ENCODE measurements at places on chromosomes 1 and 21. TPM values are rescaled to one million over a fixed set of nuclear protein-coding genes. Genes with fewer than 3 reads are reported as not detected.

GRCh38 chr1:53091841-53092645 lies 30.0 kb downstream of the PODN start:
- no peak for ATAC-seq

DNA sequence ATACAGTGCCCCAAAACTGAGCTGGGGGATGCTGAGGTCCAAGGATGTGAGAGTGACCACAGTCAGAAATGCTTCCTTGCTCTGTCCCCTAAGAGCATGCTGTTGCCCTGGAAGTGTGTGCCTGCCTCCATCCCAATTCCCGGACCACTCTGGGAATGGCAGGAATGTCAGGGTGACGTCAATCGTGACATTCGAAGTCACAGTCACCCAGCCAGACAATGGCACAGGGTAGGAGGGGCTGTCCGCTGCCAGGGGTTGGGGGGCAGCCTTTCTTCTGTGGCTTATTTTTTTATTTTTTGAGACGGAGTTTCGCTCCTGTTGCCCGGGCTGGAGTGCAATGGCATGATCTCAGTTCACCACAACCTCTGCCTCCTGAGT lies 22.3 kb downstream of the MEF2D start:
- no peak for ATAC-seq

DNA sequence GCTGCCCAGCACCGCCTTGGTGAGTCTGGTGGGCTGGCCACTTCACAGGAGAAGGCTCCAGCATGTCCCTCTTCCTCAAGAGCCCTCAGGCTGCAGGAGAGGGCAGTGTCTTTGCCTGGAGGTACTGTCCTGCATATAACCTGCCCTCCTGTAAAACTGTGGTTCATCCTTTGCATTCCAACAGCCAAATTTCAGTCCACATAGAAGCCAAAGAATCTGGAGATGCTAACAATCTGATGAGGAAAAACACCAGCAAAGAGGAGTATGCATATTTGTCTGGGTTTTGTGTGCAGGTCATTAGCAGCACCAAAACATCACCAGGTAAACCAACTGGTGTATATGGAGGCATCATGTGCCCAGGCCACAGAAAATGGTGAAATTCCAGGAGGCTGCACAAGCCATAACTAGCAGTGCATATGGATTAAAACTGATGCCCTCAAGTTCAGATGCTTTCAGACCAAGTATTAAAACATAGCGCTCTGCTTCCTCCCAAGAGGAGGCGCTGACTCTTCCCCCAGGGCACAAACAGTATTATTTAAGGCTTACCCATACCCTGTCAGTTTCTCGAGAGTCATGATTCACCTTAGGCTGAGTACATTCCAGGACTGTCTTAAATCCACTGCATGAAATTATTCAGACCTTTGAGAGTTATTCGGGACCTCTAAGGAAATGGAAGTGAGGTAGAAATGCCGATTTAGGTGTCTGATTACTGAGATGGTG lies 150.5 kb upstream of the COA6 start:
- ATAC-seq = no peak

DNA sequence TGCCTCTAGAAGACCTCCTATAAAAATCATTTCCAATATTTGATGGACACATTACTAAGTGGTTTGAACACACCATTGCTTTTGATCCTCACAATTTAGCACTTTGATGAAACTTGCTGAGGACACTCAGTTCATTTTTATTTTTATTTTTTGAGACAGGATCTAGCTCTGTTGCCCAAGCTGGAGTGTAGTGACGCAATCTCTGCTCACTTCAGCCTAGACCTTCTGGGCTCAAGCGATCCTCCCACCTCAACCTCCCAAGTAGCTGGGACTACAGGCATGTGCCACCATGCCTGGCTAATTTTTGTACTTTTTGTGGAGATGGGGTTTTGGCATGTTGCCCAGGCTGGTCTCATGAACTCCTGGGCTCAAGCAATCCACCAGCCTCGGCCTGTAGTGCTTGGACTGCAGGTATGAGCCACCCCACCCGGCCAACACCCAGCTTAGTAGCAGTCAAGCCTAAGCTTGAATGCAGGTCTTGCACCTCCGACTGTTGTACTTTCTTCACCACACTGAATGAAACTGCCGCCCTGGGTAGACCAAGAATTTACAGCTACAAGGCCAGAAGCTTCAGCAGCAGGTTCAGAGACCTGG lies 24.8 kb upstream of the ATP2B4 start:
- ATAC-seq = no peak

Gene PLEKHN1
- not detected for total RNA-seq

DNA sequence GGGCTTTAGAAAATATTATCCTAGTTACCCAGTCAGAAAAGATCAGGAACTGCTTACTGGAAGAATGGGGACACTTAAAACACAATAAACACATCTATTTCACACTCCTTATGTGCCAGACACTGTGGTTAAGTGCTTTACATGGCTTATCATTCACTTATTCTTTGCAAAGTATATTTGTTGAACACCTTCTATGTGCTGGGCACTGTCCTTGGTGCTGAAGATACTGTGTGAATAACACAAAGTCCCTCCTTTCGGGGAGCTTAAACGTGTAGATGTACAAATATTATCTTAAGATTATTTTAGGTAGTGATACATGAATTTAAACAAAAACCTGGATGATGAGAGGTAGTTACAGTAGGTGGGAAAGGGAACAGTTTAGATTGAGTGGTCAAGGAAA lies 169.3 kb downstream of the ST6GALNAC5 start:
- ATAC-seq = no peak

- ATAC-seq = no peak
These were observed 6.8 kb upstream of the UTP25 start for GRCh38 chr1:209820986-209821385.

DNA sequence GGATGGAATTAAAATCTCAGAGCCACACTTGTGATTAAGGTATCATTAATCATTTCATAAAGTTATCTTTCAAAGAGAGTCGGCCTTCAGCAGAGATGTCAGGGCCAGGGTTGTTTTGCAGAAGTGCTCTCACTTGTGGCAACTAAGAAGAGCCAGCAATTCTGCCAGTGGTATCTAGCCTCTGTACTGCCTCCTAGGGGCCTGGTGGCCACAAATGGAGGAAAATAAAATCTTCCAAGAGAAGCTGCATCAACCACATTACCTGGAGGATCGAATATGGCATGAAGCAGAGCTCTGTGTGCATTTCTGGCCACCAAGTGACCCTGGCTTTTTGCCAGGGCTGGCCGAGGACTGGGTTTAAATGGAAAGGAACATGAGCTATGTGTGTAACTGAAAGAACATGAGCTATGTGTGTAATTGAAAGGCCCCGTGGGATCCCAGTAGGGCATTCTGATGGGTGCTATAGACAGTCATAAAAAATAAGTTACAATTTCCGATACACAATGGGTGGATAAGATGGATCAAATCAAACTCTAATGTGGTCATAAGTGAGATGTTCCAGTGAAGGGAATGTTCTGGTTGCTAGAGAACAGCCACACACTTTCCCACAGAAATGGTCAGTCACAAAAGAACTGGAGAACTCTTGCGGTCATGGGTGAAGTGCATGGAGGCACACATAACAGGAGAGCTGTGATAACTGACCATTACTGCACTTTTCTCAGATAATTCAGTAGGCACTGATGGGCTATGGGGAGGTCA lies 335.8 kb downstream of the CAMTA1 start:
- no peak for ATAC-seq

DNA sequence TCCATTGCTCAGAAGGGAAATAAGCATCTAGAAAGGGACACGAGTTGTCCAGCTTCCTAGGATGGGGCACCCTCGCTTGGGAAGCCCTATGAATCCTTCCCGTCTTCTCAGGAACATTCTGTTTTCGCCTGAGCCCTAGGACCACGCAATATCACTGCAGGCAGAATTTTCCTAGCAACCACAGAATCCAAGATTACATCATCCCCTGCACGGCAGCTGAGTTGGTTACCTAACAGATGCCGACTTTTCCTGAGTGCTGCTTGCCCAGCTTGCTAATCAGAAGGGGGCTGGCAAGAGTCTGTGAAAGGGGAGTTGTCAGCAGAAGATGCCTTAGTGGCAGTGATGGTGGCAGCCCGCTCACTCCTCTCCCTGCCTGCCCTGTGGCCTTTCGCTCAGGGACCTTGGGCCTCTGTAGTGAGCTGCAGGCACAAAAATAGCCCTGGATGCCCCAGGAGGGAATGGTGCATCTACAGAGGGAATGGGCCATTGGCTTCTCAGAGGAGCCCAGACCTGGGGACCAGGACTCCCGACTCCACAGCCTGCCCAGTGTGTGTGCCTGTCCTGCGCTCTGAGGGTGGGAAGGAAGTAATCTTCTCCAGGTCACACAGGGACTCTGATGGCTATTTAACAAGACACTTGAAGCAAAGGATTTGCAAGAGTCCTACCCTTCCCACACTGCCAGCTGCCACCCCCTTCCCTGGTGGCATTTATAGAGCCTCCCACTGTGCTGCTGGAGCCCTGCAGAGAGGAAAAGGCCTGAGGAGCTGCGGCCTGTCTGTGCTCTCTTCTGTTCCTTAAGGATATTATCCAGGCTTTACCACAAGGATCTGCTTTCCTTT lies 28.9 kb upstream of the CLSTN1 start:
- ATAC-seq = peak; percentile 63

Gene PWP2
- 8.4 TPM for total RNA-seq

DNA sequence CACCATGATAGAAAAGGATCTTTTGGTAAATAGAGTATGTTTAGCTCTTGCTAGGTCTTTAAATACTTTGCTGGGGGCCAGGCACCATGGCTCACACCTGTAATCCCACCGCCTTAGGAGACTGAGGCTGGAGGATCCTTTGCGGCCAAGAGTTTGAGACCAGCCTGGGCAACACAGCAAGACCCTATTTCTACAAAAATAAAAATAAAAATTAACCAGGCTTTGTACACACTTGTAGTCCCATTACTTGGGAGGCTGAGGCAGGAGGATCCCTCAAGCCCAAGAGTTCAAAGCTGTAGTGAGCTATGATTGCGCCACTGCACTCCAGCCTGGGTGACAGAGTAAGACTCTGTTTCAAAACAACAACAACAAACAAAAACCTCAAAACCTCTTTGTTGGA lies 1.1 kb upstream of the KCNE2 start:
- no peak for ATAC-seq

- peak; percentile 29 for ATAC-seq
These were observed 548 bp upstream of the CDC20 start for GRCh38 chr1:43358121-43358745.

Gene SERPINC1
- total RNA-seq = not detected

DNA sequence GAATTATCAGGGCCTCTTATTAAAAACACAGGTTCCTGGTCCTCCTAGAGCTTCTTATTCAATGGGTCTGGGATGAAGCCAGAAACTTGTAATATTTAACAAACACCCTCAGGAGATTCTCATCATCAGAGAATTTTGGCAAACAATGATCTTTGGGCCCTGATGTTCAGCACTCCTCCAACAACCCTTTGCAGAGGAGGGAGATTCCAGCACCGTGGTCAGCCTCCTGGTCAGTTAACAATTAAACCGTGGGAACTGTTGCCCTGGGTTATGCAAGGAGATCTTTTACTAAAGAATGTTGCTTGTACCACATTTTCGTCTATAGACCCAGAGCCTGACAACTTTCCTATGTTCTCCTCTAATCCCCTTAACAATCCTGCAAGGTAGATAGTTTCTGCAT lies 294.4 kb downstream of the PLPP3 start:
- peak; percentile 48 for ATAC-seq

Gene MYOG
- total RNA-seq = not detected

GRCh38 chr21:14900058-14900457 lies 164.7 kb downstream of the NRIP1 start:
- no peak for ATAC-seq

- ATAC-seq = no peak
These were observed 52.7 kb upstream of the CXADR start for GRCh38 chr21:17460094-17460493.

DNA sequence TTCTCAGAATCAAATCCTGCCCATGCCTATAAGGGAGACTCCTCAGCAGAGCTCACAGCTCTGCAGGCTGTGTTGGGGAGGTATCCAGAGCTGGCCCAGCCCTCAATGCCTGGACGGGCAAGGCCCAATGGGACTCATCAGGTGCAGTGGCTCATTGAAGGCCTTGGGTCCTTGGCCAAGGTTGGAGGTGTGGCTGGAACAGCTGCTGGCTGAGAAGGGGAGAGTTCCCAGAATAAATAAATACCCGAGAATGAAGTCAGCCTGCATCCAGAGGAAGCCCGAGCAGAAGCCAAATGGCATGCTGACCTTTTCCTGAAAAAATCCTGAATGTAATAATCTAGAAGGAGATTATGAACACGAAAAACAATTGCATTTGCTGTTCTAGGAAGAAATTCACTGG lies 25.2 kb upstream of the IKBKE start:
- peak; percentile 89 for ATAC-seq

- no peak for ATAC-seq
These were observed 3.0 kb upstream of the AIM2 start for GRCh38 chr1:159079525-159079924.

DNA sequence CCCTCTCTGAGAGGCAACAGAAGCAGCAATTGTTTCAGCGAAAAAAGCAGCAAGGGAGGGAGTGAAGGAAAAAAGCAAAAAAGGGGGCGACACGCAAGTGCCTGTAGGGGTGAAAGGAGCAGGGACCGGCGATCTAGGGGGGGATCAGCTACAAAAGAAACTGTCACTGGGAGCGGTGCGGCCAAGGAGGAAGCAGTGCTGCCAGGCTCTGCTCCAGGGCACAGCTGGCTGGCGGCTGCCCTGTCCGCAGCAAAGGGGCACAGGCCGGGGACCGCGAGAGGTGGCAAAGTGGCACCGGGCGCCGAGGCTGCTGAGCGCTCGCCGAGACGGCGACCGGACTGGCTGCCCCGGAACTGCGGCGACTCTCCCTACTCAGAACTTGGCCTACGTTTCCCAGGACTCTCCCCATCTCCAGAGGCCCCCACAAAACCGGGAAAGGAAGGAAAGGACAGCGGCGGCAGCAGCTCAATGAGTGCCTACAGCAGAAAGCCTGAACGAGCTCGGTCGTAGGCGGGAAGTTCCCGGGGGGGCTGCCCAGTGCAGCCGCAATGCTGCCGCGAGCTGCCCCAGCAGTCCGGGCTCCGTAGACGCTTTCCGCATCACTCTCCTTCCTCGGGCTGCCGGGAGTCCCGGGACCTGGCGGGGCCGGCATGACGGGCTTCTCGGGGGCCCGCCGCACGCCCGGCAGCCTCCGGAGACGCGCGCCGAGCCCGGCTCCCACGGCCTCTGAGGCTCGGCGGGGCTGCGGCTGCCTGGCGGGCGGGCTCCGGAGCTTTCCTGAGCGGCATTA lies 1.0 kb upstream of the CDKN2C start:
- ATAC-seq = peak; percentile 20

DNA sequence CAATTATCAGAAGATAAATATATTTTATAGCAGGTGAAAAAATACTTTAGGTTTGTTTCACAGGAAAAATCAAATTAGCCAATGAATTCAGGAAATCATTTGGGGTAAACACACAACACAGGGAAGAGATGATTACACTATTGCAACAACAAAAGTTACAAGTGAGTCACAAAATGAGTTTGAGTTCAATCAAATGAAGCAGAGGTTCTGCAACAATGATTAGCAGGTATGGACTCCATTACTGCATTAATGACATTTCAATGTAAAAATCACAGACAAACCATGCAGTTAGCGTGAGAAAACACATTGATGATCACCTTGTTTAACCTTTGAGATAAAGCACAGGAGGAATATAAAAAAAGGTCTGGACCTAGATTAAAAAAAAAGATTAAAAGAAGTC lies 9.7 kb downstream of the ADGRL4 start:
- ATAC-seq = no peak

Gene KRTAP19-3
- not detected for total RNA-seq
